ENCODE measurements at places on chromosomes 6 and 20.
A peak's percentile ranks its signal among the peaks of the same experiment; 100 is the strongest.

- no peak for DNase-seq
These were observed 51.3 kb downstream of the EFCAB8 start for GRCh38 chr20:32909896-32910571.

DNA sequence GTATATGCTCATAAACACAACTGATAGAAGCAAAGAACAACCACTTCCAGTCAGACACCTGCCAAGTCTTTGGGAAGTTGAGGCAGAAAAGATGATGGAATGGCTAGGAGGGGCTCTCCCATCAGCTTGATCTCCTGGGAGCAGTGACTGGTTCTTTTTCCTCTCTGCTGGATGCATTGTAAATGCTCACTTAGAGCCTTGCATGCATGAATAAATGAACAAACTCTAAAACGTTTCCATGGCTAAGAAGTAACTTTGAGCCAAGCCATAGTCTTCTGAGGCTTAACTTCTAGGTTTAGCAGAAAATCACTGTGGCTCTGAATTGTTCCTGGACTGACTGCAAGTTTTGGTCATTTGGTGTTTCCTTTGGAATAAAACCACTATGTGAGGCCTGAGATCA is 166.4 kb upstream of the CITED2 start:
- DNase-seq: no peak

DNA sequence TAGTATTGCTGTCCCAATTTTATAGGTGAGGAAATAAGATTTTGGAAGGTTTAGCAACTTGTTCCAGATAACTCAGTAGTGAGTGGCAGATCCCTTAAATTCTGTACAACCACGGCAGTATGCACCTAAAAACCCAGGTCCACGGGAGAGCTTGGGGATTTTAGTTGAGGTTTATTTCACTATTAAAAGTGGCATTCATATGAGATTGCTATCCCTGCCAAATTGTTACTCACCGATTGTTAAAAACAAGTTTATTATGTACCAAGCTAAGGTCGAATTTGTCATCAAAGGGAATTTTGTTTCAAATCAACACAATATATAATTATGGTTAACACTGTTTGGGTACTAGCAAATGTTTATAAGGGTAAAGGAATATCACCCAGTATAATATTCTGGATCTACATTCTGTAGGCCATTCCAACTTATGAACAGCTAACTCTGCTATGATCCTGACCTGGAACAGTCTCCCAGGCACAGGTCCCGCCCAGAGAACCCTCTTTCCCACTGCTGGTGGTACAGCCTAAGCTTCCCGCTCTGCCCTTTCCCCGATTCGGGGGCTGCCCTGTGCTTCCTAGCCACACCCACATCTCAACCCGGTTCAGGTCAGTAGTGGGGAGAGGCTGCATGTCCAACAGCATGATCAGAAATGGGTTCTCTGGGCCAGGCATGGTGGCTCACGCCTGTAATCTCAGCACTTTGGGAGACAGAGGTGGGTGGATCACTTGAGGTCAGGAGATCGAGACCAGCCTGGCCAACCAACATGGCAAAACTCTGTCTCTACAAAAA is 24.9 kb downstream of the GPLD1 start:
- no peak for DNase-seq

GRCh38 chr20:25041813-25042530 is 16.0 kb downstream of the ACSS1 start:
- DNase-seq: no peak

DNA sequence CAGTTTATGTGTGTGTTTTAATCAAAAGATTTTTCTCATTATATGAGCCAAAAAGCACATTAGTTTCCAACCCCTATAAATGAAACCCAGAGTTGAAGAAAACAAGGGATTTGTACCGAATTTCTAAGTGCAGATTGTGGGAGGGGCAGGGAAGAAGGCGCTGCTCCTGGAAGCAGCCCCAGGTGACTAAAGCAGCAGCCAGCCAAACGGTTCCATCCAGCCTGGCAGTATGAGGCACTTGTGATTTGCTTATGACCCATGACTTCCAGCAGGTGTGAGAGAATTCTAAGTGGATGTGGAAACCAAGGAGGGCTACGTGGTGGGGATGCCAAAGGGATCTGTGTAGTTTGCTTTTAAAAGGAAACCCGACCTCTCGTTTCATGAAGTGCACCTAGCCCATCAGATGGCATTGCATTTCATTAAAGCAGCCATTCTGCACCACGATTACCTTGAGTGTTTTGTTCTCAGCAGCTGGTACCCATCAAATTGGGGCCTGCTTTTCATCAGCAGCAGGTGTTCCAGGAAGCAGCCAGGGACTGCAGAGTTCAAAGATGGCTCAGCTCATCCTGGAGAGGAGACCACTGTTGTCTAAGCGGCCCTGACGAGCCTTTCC is 79.1 kb downstream of the DTD1 start:
- DNase-seq: peak; percentile 93

- DNase-seq: no peak
These were observed 49.8 kb downstream of the EYA4 start for GRCh38 chr6:133290930-133291329.

DNA sequence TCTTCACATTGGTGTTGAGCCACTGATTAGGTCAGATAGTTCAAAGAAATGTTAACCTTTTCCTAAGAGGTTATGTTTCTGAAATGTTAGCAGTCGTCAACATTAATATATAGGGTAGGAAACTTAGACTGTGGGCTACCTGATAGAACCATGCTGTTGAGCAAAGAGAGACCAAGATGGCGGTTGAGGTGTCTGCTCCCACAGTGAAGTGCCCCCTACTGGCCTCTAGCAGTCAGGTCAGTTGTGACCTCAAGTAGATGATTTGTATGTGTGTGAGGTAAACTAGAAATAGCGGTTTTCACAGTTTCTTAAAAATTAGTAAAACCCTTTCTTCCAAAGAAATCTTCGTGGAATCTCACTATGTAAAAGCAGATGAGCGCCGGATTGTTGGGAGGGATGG is 40.3 kb downstream of the MTHFD1L start:
- DNase-seq: no peak

DNA sequence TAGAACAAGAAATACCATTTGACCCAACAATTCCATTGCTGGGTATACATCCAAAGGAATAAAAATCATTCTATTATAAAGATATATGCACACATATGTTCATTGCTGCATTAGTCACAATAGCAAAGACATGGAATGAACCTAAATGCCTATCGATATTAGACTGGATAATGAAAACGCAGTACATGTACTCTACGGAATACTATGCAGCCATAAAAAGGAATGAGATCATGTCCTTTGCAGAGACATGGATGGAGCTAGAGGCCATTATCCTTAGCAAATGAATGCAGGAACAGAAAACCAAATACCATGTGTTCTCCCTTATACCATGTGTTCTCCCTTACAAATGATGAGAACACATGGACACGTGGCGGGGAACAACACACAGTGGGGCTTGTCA is 190.2 kb downstream of the HACE1 start:
- DNase-seq: no peak

- DNase-seq: no peak
These were observed 76.0 kb downstream of the AIG1 start for GRCh38 chr6:143136647-143137046.

DNA sequence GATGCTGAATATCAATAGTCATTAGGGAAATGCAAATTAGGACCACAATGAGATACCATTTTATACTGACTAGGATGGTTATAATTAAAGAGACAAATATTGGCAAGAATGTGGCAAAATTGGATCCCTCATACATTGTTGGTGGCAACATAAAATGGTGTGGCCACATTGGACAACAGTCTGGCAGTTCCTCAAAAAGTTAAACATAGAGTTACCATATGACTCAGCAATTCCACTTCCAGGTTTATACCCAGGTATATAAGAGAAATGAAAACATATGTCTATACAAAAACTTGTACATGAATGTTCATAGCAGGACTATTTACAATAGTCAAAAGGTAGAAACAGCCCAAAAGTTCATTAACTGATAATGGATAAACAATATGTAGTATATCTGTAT is 2.0 kb upstream of the CRIP3 start:
- no peak for DNase-seq

DNA sequence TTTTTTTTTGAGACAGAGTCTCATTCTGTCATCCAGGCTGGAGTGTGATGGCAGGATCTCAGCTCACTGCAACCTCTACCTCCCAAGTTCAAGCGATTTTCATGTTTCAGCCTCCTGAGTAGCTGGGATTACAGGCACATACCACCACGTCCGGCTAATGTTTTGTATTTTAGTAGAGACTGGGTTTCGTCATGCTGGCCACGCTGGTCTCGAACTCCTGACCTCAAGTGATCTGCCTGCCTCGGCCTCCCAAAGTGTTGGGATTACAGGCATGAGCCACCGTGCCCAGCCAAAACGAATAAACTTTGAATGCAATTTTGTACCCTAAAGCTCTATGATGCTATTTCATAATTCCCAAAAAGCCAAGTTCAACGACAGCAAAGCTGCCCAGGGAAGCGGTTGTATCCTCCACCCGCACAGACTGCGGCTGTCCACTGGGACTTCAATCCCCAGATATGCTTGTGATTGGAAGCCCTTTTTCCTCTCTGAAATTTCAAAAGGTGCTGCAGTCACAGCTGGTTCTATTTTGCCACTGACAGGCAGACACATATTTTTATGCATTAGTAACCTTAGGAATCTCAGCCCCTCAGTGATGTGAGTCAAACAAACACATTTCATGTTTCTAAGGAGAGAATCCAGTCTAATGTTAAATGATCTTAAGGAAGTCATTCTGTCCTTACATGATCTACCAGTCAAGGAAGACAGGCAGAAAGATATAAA is 8.7 kb upstream of the RAMACL start:
- no peak for DNase-seq

GRCh38 chr20:24984961-24985640 is 7.5 kb downstream of the APMAP start:
- no peak for DNase-seq

- DNase-seq: no peak
These were observed 211.7 kb upstream of the CST7 start for GRCh38 chr20:24737212-24737850.

- no peak for DNase-seq
These were observed 5.9 kb upstream of the UNC93A start for GRCh38 chr6:167285077-167285770.

DNA sequence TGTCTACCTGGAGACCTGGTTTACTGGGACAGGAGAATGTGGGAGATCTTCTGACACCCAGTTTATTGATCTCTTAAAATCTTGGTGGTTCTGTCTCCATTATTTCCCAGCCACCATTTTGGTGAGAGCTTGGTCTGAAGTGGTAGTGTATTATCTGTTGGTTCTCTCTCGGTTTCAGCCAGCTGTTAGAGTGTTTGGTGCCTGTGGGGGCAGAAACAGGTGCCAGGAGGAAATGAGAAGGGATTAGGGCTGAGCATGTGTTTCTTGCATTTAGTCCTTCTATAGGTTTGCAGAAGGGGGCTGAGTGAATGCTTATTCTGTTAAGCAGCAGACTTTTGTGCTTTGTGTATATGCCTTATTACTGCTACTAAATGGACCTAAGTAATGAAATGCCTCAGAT is 9.6 kb downstream of the JARID2 start:
- no peak for DNase-seq

DNA sequence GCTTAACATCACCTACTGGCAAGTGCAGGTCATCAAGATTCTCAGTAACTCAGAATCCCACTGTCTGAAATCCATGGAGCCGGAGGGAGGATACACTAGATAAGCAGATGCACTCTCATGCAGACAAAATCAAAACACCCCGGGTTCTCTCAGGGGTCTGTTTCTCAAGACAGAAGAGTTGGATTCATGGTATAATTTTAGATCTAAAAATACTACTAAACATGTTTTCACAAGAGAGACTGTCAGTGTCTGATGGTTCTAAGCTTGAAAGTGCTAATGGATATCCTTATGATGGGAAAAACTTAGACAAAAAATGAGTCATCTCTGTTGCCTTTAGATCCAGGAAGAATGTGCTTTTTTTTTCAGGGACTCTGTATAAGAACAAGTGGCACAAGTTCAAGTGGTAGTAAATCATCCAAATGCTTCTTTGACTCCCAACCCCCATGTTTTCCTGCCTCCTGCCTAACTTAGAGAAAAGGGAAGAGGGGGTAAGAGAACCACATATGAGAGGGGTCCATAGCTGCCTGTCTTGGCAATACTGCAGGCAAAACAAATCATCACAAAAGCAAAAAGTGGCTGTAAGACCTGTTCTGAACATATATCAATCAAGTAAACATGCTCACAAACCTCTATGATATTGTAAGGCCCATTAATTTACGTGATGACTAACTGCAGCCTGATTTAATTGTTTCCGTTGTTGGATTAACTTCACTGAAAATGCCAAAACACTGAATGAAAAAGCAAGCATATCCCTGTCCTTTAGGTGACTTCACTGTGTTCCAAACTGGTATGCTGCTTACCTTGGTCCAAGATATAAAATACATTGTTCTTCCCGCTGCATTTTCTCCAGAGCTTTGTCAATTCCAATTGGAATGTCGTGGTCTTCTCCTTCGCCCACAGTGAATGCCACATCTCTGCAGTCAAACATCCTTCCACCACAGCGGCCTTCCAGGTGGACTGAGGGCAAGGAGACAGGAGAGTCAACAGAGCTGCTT is 84.0 kb upstream of the TULP1 start:
- DNase-seq: no peak

DNA sequence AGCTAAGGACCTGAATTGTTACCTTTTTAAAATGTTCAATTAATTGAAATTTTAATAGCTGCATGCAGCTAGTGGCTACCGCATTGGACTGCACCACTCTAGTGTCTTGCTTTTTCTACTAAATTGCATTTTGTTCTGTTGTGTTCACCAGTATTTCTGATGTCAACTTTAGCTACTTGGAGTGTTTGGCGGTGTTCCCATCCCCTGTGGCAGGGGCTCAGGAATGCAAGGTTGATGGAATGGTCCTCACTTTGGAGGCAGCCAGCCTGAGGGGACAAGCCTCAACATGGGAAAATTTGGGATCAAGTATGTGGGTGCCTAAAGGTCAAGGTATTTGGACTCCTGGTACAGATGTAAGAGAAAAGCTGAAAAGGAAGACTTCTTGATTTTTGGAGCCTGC is 230.1 kb upstream of the PRND start:
- no peak for DNase-seq

DNA sequence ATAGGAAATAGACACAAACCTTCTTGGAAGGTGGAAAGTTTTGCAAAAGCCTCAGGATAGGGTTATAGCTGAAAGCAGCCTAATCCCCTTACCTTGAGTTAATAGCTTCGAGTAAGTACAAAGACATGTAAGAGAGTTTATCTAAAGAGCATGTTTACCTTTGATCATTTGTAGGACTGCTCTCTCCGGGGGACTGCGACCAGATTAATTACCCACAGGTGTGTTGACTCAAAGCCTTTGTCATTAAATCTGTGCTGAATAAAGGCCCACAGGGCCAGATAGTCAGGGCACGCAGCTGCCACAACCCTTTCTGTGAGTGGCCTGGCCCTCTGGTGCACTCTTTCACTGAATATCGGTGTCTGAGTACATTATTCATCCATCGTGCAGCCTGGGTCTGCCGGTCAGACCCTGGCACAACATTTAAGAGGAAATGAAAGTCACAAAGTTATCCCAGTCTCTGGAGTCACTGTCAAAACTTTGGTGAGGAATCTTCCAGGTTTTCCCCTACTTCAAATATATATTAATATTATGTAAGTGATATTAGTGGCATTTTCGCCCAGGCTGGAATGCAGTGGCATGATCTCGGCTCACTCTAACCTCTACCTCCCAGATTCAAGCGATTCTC is 5.4 kb upstream of the MICA start:
- DNase-seq: no peak

GRCh38 chr6:41705311-41705995 is 30.0 kb downstream of the TFEB start:
- DNase-seq: peak; percentile 15

Measured in NCI-H1105 (cell line).